ENCODE measurements at places on chromosomes 12 and 14. TPM values are rescaled to one million over a fixed set of nuclear protein-coding genes. Genes with fewer than 3 reads are reported as not detected.

The OASL gene
- total RNA-seq = 0.88 TPM

The FGF6 gene
- not detected for total RNA-seq

The SRGAP1 gene
- total RNA-seq = 18.9 TPM

The HNF1A gene
- not detected for total RNA-seq

The KLRC3 gene
- not detected for total RNA-seq

The LIMA1 gene
- total RNA-seq = 85.1 TPM

The GPR84 gene
- total RNA-seq = not detected

The RTN1 gene
- total RNA-seq = 0.22 TPM

The MYH6 gene
- not detected for total RNA-seq

The LALBA gene
- total RNA-seq = not detected

The WNT1 gene
- not detected for total RNA-seq

The OR4E1 gene
- total RNA-seq = not detected

The FLVCR2 gene
- 1.1 TPM for total RNA-seq

The LRIG3 gene
- total RNA-seq = 15.3 TPM

Measured in placental pericyte (primary cell).